NCI-H1436 (cell line): ENCODE measurements at places on chromosomes 2 and 18.

DNA sequence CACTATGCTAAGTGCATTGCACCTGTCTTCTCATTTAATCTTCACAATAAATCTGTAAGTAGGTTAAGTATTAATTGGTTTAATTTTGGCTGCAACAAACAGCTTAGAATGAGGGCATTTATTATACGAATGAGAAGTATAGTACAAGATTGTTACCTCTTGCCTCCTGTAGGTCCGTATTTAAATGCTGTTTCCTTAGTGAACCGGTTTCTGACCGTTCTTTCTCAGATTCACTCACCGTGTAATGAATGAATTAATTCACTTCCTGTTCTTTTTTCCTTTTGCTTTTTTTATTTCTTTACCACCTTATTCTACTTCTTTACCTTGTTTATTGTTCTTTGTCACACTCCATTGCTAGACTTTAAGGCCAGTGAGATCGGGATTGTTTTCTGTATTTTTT is 153.8 kb upstream of the RASGRP3 start:
- DNase-seq = no peak

DNA sequence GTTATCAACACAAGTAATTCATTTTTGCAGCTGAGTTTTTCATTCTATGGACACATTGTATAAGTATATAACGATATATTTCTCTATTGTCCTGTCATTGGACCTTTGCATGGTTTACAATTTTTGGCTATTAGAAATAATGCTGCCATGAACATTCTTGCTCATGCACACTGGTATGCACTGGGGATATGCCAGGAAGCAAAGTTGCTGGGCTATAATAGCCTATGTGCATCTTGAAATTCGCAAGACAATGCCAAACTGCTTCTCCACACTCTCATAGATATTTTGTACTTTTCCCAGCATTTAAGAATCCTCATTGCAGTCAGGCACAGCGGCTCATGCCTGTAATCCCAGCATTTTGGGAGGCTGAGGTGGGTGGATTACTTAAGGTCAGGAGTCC is 852.6 kb upstream of the ID2 start:
- DNase-seq = no peak

- DNase-seq = no peak
These were observed 145.7 kb upstream of the GLI2 start for GRCh38 chr2:120589771-120590608.

DNA sequence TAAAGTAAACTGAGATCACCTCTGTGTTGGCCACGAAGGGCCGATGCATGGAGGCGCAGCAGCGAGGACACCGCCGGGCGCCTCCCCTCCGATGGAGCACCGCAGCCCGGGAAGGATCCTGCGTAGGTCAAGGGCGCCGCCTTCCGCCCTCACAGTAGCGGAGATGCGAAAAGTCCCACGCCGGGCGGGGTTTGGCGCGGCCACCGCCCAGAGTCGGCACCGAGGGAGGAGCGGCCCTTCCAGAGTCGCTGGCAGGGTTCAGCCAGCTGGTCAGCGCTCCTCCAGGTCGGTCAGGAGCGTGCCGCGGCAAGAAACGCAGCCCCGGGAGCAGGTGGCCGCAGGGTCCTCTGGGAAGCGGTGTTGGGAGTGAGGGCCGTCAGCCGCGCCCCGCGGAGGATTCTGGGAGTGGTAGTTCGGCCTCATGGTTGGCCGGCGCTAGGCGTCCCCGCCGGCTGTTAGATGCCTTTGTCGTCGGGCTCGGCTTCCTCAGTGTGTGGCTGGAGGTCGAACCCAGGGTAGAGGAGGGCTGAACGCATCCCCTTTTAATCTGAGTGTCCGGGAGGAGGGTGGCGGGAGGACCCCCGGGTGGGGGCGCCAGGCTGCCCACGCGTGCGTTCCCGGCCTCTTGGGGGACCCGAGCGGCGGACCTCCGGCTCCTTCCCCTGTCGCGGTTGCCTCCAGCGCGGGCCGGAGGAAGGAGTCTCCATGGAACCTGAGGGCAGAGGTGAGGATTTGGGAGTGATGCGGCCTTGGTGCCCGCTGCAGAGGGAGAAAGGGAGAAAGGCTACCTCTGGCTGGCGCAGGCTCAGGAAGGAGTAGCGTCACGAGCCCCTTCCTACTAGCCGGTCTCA is at the start of gene ZNF892:
TSS of gene ZNF892 (plus strand) at position 411 of the 851 bp plus-strand sequence. CDS start at position 706, 295 bp downstream.
- DNase-seq = peak; percentile 78

GRCh38 chr2:174495365-174496012 is 8.7 kb upstream of the GPR155 start:
- no peak for DNase-seq

DNA sequence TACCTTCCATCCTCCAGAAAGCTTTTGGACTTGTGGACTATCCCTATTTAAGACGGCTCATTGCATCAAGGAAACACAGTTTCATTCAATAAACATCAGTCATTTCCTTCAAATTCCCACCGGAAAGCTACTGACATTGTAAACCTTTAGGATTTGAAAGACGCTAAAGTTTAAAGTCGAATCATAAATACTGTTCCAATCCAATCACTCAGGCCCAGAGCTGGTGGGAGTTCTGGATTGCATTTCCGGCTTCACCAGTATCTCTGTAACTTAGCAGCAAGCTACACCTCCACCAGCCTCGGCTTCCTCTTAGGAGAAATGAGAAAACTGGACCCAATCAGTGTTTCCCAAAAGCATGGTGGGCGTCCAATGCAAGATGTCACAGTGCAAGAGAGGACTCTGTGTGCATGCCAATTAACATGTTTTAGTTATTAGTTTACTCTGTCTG is 1.6 kb downstream of the WDFY1 start:
- no peak for DNase-seq

- DNase-seq = no peak
These were observed 21.9 kb downstream of the MRPL35 start for GRCh38 chr2:86221066-86221684.

DNA sequence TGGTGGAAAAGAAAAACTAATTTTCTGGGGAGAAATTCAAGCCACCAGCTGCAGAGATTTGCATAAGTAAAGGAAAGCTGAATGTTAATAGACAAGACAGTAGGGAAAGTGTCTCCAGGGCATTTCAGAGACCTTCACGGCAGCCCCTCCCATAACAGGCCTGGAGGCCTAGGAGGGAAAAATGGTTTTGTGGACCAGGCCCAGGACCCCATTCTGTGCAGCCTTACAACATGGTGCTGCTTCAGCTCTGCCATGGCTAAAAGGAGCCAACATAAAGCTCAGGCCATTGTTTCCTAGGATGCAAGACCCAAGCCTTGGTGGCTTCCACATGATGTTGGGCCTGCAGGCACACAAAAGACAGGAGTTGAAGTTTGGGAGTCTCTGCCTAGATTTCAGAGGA is 697.1 kb downstream of the SOCS6 start:
- no peak for DNase-seq

DNA sequence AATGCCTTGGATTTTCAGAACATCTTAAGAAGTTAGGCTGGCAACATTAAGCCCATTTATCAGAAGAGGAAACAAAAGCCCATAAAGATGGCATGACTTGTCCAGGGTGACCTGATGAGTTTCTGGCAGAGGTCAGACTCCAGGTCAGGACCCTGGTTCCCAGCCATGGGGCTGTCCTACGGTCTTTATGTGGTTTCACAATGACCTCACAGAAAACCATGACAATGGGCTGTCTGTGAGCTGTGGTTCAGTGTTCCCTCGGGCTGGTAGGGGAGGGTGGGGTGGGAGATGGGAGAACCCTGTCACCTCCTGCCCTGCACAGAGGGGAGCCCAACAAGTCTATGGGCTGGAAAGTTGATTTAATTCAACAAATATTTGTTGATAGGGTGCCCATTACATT is 101.8 kb downstream of the LOXHD1 start:
- no peak for DNase-seq

DNA sequence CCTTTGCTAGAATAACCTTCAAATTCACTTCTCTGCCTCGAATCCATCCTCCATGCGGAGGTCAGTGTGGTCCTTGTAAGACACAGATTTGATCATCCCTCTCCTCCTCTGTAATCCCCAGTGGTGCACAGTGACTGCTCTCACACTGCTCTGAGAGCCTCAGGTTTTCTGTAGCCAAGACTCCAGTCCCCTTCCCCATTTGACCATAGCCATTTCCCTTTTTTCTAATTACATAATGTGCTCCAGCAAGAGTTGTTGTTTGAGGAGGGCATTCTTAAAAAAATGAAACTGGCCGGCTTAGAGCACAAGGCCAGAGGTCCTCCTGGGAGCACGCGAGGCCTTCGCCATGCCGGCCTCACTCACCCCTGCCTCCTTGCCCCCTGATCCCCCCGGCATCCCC is 34.7 kb upstream of the LPIN1 start:
- DNase-seq = no peak

DNA sequence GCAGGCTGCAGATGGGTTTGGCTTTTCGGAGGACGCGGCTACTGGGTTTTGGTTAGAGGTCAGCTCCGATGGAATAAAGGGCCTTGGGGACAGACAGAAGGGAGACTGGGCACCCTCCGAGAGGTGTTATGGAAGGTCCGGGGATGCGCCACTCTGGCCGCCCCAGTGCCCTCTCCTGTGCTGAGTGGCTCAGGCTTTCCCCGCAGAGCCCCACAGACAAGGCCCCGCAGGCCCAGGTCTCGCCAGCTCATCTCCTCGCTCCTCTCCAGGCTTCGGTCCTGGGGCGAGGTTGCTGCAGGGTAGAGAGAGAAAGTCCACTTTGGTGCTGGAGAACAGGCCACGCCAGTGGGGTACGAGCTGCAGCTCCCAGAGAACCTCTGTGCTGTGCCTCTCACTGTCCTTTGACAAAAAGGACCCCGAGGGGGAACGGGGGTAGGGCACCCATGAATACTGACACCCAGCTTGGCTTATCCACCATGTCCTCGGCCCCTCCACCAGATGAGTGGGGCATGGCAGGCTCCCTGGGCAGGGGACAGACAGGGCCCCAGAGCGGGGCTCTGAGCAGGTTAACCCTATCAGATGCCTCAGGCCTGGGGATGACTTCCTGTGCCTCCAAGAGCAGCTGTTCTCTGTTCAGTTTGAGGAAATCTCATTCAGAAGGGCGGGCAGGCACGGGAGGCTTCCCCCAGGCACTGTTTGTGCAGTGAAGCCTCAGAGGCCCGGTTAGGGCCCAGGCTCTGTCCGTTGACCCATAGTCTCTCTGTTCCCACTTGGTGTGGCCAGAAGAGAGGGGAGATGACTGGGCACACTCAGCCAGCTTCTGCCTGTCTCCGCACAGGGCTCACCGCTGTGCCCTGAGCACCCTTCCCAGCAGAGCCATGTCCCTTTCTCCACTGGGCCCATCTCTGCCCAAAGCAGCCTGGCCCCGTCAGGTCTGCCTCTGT is 15.7 kb upstream of the CNNM3 start:
- DNase-seq = no peak

- no peak for DNase-seq
These were observed 7.2 kb downstream of the PCARE start for GRCh38 chr2:29066997-29067605.

DNA sequence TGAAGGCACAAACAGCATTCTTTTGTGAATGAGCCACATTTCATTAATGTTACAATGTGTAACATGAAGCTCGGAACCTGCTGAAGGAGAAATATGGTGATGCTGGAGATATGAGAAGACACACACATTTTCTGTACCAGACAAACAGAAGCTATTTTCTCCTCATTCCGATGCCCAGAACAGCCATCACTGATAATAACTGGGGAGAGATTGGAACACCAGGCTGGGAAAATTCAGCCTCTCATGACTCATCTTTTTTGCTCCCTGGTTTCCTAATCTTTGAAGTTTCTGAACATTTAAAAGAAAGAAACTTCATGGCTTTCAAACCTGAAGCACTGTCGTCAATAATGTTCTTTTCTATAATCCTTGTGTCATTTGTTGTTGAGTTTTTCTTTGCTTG is 110.9 kb downstream of the LYPD6 start:
- DNase-seq = no peak

GRCh38 chr2:24515335-24515734 is 24.3 kb downstream of the NCOA1 start:
- DNase-seq = no peak

GRCh38 chr2:239330836-239331235 is 70.0 kb downstream of the HDAC4 start:
- no peak for DNase-seq

DNA sequence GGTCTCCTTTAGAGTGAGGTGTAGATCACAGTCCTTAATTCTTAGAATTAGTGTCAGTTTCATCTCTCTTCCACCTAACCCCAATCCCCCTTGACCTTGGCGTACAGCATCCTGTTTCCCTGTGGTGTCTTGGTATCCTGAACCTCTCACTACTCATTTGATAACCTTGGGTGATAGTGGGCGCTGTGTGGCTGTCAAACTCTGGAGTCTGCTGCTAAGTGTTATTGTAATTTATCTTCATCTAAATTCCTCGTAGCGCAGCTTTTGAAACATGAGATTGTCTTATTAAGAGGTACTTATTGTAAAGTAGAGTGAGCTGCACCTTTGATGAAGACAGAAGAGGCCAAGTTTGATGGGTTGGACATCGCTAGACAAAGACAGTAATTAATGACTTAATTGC is 222.6 kb upstream of the SPRED2 start:
- no peak for DNase-seq

- DNase-seq = no peak
These were observed 1.1 kb downstream of the LMAN1 start for GRCh38 chr18:59357928-59358327.

- no peak for DNase-seq
These were observed 110.6 kb downstream of the ABCA12 start for GRCh38 chr2:215027779-215028178.

DNA sequence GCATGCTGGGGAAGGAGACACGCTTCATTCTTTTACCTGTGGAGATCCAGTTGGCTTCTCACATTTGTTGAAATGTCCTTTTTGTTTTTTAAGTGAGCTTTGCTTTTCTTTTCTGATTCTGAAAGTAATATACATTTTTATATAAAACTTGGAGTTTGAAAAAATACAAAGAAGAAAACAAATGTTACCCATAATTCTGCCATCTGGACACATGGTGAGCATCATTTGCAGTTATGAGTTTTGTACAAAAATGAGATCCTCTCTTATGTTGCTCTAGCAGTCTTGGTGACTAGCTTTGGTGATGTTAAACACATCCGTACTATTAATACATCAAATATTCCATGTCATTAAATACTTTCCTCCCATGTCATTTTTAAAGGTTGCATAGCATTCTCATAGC is 101.1 kb upstream of the OTOS start:
- DNase-seq = no peak

DNA sequence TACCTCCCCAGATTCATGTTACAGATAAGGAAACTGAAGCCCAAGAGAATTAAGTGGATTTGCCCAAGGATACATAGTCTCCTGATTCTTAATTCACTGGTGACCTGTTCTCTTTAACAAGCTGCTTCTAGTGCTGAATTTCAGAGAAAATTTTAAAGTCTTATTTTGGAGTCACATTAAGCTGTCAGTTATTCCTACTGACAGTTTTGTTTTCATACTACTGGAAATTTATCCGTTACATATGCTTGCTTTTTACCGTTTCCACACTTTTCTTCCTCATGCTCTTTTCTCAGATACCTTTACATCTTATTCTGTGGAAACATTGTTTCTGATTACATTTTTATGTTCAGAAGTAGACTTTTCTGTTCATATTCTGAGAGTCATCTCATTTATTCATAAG is 1.3 kb downstream of the MOB4 start:
- no peak for DNase-seq
